Inflammatory macrophage treated with lipopolysaccharide for 1 hour (primary cell): ENCODE measurements at places on chromosomes 6 and 20.

DNA sequence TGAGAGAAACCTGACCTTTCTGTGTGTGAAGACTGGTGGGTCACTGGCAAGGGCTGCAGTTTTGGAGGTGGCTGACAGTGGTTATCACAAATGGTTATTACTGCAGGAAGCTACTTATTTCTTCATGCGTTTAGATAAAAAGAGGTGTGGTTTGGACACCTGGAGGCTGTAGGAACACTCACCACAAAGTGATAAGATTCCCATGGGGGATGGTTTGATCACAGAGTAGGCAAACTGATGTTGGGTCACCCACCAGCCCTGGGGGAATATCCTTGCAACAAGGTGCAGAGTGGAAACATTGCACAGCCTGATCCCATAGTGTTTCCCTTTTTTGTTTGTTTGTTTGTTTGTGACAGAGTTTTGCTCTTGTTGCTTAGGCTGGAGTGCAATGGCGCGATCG lies 33.9 kb upstream of the RNGTT start:
- DNase-seq = no peak

GRCh38 chr6:17859846-17860245 lies 127.6 kb downstream of the KIF13A start:
- DNase-seq = no peak

DNA sequence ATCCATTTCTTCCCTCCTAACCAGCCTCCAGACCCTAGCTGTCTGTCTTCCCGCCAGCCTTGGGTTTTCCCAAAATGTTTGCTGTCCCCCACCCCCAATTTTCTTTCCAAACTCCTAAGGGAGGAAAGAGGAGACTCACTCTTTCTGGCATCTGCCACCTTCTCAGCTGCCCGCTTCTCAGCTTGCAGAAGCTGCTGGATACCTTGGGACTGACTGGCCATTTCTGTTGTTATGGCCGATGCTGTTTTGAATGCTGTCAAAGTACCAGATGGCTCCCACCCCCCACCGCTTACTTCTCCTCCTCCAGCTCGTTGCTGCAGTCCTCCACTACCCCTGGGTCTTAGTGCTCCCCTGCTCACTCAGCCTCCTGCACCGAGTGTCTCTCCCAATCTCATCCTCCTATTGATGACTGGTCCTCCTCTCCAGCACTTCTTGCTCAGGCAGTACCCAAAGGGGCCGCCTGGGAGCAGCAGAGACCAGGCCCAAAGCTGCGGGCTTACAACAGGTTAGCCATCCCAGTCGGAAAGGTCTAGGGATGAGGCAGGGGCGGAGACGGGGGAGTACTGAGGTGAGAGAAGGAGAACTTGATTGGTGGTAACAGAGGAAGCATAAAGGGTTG lies at the start of gene ATP6V1G2:
ATP6V1G2 (minus strand) TSS at position 270 of the 619 bp plus-strand sequence; CDS start at position 221, 49 bp downstream.
- peak; percentile 54 for DNase-seq

DNA sequence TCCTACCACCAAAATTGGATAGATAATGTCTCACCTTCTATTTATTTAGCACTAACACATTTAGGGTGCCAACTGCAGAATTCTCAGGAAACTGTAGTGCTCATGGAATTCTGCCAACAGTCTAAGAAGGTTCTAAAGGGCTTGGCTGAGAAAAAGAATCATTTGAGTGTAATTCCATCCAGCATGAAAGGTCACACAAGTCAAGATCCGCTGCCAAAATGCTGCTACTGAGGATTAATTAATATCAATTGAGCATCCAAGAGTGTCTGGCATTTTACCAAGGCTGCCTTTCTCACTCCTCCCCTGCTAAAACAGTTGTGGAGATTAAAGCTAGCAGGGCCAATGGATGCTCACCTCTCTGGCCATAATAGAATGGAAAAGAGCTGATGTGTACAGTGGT lies 112.7 kb downstream of the FHL5 start:
- no peak for DNase-seq
